Activated CD8-positive, alpha-beta memory T cell treated with anti-CD3 and anti-CD28 coated beads for 1 hour (primary cell): ENCODE measurements at places on chromosomes 16 and 17.
A peak's percentile ranks its signal among the peaks of the same experiment; 100 is the strongest.

DNA sequence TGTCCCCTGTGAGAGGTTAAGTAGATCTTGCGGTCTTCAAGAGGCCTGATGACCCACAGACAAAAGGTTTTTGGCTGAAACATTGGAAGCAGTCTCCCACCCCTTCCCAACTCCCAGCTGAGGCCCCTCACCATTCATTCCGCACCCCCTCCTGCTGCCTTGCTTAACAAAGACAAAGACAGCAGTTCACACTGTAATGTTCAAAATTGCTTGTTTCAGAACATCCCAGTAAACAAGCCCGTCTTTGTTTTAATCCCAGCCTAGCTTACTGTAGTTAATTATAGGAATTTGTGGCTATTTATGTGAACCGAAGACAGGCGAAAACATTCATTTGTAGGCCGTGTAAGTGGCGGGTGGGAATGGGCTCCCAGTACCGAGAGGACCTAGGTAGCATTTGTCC, 55.7 kb downstream of the IRX5 start:
- no peak for DNase-seq

DNA sequence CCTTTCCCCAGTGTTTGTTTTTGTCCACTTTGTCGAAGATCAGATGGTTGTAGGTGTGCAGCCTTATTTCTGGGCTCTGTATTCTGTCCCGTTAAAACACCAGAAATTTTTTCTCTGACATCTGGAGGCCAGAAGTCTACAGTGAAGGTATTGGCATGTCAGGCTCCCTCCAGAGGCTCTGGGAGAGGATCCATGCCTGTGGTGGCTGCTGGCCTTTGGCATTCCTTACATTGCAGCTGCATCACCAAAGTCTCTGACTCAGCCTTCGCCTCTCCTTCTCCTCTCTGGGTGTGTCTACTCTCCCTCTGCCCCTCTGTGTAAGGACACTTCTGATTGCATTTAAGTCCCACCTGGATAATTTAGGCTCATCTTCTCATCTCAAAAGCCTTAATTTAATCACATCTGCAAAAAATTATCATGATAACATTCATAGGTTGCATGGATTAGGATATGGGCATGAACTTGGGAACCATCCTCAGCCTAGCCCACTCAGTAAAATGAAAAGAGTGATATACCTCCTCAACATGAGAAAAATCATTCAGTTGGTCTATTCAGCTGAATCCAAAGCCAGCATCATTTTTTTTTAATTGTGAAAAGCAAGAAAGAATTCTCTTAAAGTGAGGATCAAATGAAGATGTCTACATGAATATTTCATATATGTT, 78.0 kb downstream of the MAP2K6 start:
- no peak for DNase-seq

- DNase-seq: no peak
Measured at GRCh38 chr16:66116163-66117002, 250.1 kb upstream of the CDH5 start.

DNA sequence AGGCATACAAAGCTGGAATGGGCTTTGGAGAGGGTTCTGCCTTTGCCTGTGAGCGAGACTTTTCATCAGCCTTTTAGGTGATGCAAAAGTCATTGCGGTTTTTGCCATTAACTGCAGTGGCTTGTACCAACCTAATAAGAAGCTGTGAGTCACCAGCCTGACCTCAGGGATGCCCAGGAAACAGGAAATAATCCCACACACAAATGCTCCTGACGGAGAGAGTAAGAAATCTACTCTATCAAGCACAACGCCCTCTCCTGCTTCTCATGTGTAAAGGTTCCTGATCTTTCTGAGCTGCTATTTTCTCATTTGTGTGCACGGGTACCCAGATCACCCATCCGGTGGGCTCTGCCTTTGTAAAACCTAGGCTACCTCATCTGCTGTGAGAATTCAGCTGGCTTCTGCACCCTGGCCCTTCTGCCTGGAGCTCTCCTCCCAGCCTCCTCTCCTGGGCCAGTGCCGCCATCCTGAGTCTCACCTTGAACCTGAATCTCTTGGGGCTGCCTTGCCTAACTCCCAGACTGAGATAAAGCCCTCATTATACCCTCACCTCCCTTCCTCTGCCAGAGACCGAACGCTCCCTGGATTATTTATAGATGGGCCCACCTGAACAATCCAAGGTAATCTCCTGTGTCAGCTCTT, 299.7 kb downstream of the C16orf95 start:
- no peak for DNase-seq

DNA sequence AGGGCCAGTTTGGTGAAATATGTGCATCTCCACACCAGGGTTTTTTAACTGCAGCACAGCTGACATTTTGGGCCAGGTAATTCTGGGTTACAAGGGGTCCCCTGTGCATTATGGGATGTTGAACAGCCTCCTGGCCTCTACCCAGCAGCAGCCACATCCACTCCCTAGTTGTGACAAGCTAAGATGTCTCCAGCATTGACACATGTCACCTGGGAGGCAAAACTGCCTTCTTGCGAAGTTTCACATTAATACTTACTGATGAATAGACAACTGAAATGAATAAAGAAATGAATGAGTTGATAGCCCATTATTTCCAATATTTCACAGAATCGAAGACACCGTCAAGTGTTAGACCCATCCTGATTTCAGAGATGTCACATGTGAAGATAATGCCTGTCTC, 383.7 kb downstream of the CPPED1 start:
- DNase-seq: no peak

DNA sequence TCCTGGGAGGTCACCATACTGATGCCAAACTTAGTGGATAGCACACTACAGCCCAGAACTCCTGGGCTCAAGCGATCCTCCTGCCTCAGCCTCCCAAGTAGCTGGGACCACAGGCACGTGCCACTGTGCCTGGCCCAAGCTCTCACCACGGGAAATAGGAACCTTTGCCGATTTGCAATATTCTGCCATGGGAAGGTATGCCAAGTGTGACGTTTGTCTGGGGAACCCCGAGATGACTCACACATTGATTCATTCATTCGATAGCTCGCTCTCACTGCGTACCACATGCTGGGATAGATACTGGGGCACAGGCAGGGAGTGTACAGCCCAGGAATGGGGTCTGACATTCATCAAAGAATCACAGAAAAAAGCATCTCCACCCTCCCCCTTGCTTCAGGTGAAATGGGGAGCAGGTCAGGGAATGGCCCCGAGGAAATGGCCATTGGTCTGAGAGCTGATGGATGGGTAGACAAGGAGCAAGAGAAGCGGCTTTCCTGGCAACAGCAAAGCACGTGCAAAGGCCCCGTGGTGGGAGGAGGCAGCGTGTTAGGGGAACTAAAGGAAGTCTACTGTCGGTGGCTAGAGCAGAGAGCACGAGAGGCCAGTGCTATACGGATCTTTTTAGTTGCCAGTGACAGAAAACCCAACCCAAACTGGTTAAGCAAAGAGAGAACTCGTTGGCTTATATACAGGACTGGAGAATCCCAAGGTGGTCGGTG, 44.1 kb downstream of the DNAH17 start:
- no peak for DNase-seq

- DNase-seq: no peak
Measured at GRCh38 chr17:21014498-21014897, 28.3 kb downstream of the USP22 start.

GRCh38 chr17:17495536-17496188, 533 bp downstream of the RASD1 start:
- DNase-seq: peak; percentile 15

GRCh38 chr16:23407436-23408127, 45.4 kb downstream of the COG7 start:
- no peak for DNase-seq

- DNase-seq: no peak
Measured at GRCh38 chr17:29573871-29574731, 5.6 kb downstream of the TP53I13 start.

GRCh38 chr16:11449716-11450115, 104.5 kb downstream of the RMI2 start:
- no peak for DNase-seq

DNA sequence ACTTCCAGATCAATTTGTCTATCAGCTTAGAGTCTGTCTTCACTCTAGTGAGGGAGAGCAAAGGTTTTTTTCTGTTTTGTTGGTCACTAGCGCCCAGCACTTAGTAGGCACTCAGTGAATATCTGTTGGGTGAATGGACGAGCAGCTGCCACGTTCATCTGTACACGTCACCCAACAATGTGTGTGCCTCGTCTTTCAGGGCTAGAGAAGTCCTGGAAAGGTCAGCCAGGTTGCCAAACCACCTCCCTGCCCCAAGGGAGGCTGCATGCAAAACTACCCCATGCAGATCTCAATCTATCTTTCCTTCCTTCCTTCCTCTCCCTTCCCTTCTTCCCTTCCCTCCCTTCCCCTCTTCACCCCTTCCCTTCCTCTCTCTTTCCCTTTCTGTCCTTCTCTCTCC, 340.9 kb downstream of the SOX9 start:
- no peak for DNase-seq

GRCh38 chr17:37318931-37319594, 56.7 kb upstream of the C17orf78 start:
- no peak for DNase-seq

DNA sequence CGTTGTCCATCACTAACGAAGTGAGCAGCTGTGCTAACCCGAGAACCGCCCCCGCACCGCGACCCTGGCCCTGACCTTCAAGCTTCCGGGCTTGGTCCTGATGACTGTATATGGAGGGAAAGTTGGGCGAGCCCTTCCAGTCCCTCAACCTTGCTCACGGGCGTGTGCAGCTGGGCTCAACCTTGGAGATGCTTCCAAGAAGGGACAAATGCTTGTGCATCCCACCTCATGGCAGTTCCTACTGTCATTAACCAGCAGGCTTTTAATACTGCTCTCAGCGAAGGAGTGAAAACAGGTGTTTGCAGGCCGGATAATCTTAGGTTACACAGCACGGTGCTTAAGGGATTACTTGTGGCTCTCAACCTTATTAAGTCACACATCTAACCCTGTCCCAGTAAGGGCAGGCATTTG, 33.5 kb downstream of the SRL start:
- no peak for DNase-seq

GRCh38 chr16:85631802-85632393, 18.8 kb downstream of the GSE1 start:
- no peak for DNase-seq

DNA sequence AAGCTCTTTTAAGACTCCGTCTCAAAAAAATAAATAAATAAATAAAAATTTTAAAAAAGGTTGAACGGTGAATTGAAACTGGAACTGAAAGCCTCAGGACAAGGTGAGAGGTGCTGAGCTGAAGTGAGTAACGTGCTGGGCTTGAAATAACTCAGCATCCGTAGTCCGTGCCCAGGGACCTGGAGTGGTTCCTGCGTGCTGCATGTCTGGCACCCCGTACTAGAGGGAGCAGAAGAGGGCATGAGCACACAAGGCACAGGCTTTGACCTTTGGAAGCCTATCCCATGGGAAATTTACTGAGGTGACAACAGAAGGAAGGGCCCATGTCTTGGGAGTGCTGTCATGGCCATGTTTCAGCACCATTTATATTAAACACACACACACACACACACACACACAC, 4.5 kb upstream of the MEIOB start:
- DNase-seq: no peak

- no peak for DNase-seq
Measured at GRCh38 chr17:71724339-71724738, 396.5 kb upstream of the SOX9 start.

- DNase-seq: no peak
Measured at GRCh38 chr17:43591779-43592562, 45.8 kb upstream of the ETV4 start.

- peak; percentile 61 for DNase-seq
Measured at GRCh38 chr16:89711601-89712273, 9.0 kb downstream of the VPS9D1 start.

- DNase-seq: no peak
Measured at GRCh38 chr16:51592001-51592501, 441.0 kb upstream of the SALL1 start.

DNA sequence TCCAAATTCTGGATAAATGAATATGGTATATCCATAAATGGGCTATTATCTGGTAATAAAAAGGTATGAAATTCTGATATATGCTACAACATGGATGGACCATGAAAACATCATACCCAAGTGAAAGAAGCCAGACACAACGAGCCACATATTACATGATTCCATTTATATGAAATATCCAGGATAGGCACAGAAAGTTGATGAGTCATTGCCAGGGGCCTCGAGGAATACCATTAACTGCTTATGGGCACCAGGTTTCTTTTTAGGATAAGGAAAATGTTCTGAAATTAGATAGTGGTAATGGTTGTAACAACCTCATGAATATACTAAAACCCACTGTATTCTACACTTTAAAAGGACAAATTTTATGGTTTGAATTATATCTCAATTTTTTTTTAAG, 123.2 kb downstream of the PITPNC1 start:
- DNase-seq: no peak

DNA sequence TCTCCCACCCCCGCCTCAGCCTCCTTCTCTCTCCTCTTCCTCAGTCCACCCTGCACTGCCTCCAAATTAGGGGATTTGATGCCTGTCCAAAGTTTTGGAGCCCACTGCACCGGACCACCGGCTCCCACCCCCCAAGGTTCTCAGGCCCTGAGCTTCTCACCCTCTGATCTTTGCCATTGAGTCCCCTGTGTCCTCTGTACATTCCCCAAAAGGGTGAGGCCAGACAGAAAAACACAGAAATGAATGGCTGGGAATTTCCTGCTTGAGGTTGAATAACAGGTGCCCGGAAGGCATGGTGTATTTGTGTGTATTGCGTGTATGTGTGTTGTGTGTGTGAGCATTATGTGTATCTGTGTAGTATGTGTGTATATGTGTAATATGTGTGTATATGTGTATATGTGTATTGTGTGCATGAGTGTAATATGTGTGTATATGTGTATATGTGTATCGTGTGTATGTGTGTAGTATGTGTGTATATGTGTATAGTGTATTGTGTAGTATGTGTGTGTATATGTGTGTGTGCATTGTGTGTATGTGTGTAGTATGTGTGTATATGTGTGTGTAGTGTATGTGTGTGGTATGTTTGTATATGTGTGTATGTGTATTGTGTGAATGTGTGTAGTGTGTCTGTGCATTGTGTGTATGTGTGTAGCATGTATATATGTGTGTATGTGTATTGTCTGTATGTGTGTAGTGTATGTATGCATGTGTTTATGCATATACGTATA, 16.0 kb upstream of the CCL17 start:
- DNase-seq: no peak

DNA sequence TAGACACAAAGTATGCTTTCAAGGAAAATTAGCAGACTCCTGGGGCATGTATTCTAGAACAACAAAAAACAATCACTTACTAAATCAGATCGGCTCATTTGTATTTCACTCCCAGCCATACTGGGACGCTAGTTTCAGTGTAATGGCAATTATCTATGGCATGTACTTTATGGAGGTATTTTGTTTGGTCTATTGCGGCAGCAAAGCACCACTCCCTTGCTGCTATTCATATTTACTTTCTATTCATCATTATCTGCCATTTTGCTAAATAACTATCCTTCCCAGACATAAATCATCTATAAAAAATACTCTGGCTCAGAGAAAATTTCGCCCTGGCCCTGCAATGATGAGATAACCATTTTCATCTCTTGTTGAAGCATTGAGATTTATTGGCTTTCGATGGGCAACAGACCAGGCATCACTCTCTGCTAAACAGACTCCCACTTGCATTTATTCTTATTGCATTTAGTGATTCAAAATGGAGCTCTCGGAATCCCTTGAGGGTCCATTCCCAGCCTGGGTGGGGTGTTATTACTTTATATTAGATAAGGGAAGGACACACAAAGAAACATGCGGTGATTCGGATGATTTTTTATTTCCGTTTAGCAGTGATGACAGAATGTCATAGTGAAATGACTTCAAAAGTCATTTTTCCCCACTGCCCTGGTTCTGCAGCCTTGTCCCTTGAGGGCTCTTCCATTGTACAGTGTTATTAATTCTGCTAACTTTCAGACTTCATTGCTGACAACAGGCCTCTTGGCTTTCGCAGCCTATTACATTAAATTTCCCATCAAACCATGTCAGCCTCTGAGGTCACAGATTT, 225.8 kb downstream of the IRX3 start:
- DNase-seq: no peak

- no peak for DNase-seq
Measured at GRCh38 chr16:56367764-56368163, 57.6 kb downstream of the AMFR start.
